ENCODE measurements at places on chromosomes 13 and 19.

DNA sequence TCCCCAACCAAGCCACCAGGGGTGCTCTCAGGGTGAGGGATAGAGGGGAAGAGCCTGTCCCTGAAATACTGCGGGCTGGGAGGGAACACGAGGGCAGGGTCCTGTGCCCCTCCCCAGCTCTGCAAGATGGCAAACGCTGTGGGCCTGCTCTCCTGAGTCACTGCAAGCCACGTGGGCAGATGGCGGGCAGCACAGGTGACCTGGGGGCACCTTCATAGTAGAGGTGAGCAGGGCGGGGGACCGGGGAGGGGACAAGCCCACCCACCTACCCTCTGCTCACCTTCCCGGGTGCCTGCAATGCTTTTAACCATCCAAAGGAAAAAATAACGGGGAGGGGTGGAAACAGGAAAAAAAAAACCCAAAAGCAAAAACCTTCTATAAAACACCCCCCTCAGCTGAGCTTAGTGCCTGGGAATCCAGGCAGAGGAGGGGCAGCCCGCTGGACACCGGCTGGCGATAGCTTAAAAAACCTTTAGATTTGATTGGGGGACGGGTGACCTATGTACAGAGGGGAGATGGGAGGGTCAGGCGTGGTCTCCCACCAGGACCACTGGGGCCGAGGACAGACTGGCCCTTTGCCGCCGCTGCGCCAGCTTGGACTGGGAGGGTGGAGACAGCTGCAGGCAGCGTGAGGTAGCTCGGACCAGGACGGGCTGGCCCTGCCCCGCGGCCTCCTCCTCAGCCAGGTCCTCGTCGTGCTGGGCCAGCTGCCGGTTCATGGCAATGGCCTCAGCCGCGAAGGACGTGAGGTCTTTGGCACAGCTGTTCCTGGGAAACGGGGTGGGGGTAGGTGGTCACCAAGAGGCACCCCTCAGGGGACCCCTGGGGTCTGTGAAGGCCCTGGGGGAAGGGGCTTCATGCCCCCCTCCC lies 11.7 kb downstream of the MKNK2 start:
- no peak for DNase-seq

DNA sequence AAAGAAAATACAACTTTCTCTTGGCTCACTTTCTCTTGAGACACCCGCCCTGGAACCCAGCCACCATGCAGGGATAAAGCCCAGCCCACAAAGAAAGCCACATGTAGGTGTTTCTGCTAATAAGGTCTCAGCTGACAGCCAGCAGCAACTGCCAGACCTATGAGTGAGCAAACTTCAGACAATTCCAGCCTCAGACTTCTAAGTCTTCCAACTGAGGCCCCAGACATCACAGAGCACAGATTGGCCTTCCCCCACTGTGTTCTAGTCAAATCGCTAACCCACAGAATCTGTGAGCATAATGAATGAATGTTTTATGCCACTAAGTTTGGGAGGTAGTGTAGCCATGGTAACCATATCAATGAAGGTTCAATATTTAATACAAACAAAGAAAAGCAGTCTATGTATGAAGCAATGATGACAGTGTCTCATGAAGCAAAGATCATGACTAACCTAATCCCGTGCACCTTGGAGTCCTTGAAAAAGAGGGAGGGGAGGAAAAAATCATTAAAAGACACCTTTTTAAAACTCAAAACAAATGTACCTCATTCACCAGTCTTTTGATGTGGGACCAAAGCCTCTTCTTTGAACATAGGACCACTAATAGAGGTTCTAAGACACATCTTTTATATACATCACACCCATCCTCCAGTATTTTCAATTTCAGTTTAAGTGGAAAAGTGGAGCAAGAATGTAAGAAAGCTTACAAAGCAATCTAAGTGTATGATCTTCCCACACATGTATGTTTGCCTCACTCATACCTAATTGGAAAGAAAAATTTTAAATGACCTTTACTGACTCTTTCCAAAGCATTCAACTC lies 6.2 kb downstream of the MRPS31 start:
- DNase-seq = no peak

GRCh38 chr19:906480-906879 lies 6.5 kb downstream of the R3HDM4 start:
- DNase-seq = no peak

DNA sequence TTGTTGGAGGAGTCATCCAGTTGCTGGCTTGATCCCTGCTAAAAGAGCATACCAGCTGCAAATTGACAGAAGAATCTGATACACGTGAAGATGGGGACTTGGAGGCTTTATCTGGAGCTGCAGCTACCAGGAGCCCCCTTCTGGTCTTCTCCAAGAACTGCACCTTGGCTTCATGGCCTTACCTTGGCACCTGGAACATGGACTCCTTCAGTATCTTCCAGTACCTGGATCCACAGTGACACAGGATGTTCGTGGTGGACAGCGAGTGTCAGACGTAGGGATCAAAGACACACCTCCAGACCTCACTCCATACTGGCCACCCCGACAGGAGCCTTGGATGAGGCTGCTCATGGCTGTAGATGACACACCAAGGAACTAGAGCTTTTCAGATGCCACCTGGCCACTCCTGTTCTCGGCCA lies 9.9 kb upstream of the ACSBG2 start:
- DNase-seq = no peak

DNA sequence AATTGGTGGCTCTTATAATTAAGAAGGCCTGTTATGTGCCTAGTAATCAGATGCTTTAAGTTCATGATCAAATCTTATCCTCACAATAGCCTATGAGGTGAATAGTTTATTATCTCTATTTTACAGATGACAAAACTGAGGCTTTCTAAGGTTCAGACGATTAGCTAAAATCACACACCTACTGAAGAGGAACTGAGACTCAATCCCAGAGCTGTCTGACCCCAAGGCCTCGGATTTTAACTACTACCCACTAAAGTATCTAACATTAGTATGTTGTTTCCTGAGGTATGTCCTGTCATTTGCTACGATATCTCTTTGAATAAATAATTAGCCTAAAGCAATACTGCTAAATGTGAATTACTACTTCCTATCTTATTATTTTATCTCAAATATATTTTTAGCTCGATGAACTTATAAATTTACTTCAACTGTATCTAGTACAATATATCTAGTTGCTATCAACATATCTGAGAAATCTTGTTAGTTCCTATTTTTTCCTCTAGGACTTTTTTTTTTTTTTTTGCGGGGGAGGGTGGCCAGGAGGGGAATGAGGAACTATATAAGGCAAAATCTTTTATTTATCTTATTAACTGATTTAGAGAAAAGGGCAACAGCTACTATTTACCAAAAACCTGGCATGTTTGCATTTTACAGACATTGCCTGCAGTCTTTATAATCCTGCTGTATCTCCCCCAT lies 118.5 kb downstream of the ABCC4 start:
- DNase-seq = no peak

- DNase-seq = no peak
Measured at GRCh38 chr19:52200044-52200443, 10.2 kb downstream of the PPP2R1A start.

DNA sequence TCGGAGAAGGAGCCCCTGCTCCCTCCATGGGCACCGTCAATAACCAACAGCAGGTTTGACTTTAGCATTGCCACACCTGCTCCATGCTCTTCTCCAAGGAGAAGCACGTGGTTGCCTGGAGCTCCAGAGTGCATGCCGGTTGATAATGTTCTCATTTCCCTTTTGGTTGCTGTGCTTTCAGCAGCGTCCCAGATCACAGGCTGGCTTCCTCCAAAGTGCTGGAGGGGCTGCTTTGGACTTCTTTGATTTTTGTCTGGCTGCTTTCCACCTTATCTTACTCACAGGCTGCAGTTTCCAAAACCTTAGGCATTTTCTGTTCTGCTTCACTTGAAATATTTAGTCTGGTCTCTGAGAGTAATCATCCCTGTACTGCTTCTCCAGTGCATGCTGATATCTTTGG lies 123.8 kb upstream of the IRS2 start:
- DNase-seq = no peak

GRCh38 chr13:64765636-64766035 lies 2464.5 kb downstream of the PCDH9 start:
- DNase-seq = no peak

DNA sequence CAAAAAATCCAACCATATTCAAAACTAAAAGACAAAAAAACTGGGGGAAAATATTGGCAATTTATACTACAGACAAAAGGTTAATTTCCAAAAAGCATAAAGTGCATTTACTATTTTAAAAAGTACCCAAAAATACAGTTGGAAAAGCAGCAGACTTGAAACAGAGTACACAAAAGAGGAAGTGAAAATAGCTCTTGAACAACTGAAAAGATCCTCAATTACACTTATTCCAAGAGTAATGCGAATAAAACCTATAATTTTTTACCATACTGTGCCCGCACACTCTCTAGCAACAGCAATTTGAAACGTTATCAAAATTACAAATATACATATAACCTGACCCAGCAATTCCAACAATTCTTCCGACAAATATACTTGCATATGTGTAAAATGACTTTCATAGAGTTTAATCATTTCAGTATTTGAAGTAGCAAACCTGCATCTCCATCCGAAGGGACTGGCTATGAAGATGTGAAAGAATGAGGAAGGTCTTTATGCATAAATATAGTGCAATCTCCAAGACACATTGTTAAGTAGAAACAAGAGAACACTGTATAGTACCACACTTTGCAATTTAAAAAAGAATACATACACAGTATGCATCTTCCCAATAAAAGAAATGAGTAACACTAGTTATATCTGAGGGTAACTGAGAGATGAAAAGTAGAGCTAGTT lies 25.4 kb downstream of the ALG5 start:
- no peak for DNase-seq

GRCh38 chr13:42041684-42042035 lies 6.8 kb upstream of the DGKH start:
- DNase-seq = no peak

DNA sequence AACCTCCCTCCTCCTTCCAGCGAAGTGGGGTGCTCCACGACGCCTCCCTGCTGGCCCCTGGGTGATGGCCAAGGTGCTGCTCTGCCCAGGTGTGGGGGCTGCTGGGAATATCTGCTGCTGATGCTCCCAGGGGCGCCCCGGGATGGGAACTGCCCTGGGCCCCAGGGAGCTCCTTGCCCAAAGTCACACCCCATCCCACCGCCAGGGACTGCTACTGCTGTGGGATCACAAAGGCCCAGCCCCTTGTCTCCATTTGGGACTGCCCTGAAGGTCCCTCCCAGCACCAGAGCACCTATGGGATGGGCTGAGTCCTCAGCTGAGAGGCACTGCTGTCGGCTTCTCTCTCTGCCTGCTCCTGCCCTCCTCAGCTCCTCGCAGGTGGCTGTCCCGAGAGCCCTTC lies 19.0 kb downstream of the CHST8 start:
- no peak for DNase-seq

DNA sequence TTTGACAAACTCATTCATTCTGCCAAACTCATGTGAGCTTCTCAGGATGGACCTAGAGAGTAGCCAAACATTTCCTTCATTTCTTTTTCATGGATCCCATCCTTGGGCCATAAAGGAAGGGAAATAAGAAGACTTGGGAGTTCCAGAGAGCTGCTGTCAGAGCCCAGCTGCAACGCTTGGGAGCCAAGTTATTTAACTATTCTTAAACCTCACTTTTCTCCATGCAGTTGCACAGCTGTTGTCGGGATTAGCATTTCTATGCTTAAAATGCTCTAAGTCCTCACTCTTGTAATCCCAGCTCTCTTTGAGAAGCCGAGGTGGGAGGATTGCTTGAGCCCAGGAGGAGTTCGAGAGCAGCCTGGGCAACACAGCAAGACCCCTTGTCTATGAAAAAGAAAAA lies 11.7 kb upstream of the CASP14 start:
- no peak for DNase-seq

DNA sequence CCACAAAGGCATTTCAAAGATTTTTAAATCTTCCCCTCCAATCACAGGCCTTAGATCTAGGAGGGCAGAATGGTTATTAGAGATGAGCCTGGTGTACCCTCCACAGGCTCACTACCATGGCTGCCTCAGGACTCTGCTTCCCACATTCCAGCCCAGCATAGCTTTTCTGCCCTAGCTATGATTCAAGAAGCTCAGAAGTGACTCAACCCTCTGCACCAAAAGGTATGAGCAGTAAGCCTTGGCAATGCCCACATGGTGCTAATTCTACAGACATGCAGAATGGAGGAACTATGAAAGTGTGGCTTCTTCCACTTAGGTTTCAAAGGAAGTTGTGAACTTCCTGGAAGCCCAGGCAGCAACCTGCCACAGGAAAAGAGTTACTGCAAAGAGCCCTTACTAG lies 786.2 kb downstream of the SLITRK6 start:
- no peak for DNase-seq
